HepG2 (cell line): ENCODE measurements at places on chromosomes 1 and 21. TPM values are rescaled to one million over a fixed set of nuclear protein-coding genes. Genes with fewer than 3 reads are reported as not detected.
A peak's percentile ranks its signal among the peaks of the same experiment; 100 is the strongest.

DNA sequence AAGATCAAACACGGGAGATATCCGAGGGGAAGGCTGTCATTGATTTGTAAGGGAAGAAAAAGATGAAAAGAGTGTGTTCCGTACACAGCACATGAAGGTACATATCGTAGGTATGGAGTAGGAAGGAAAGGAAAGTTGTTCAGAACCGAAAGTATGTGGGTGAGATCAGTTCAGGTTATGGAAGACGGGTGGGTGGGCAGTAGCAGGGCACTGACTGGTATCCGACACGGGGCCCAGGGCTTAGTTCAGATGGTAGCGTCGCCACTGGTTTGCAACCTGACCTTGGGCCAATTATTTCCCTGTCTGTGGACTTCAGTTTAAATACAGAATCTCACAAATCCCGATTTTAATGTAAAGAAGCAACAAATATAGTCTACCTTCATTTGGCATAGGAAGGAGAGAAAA, 27.8 kb upstream of the A3GALT2 start:
- DNase-seq, result no peak

- DNase-seq, result no peak
These were observed 23.4 kb downstream of the TMCO4 start for GRCh38 chr1:19776287-19776686.

- DNase-seq, result peak; percentile 10
These were observed 1.2 kb downstream of the HP1BP3 start for GRCh38 chr1:20785907-20786252.

GRCh38 chr21:45178070-45178608, 103.8 kb downstream of the ADARB1 start:
- DNase-seq, result no peak

GRCh38 chr1:87400813-87401212, 72.1 kb downstream of the LMO4 start:
- no peak for DNase-seq

DNA sequence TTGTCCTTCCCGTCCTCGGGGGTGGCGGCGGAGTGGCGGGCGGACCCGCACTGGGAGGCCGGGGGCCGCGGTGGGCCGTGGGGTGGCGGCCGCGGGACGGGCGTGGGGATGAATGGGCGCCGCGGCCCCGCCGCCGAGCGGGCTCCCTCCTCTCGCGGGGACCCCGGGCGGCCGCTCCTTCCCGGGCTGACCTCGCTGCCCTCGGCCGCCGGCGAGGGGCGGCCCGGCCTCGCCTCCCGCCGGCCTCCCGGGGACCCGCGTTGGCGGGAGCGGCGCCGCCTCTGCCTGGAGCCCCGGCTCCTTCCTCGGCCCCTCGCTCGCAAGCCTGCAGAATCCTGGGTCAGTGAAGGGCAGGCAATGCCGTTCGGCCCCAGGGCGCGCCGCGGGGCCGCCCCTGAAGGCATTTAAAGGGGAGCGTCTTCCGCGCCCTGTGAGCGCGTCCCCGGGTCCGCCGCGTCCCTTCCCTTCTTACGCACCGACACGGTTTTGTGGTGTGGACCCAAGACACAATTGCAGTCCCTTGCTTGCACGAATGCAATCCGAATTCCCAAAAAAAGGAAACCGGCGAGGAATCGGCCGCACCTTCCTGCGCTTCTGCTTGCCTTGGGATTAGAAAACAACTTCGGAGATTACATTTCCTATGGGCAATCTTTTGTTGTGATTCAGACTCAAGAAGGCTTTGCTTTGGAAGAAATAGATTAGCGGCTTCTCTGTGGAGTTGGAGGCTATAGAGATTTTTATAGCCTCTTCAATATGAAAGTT, 776 bp downstream of the ITSN1 start:
- DNase-seq, result no peak

GRCh38 chr1:11528611-11529261, 49.8 kb downstream of the DISP3 start:
- no peak for DNase-seq

- no peak for DNase-seq
These were observed 245.3 kb upstream of the RUNX1 start for GRCh38 chr21:35294231-35294898.

GRCh38 chr1:223142795-223143536, at the start of gene TLR5:
TLR5 (minus strand) TSS chr1:223143248; CDS start chr1:223113031, 30,217 bp downstream.
- no peak for DNase-seq

DNA sequence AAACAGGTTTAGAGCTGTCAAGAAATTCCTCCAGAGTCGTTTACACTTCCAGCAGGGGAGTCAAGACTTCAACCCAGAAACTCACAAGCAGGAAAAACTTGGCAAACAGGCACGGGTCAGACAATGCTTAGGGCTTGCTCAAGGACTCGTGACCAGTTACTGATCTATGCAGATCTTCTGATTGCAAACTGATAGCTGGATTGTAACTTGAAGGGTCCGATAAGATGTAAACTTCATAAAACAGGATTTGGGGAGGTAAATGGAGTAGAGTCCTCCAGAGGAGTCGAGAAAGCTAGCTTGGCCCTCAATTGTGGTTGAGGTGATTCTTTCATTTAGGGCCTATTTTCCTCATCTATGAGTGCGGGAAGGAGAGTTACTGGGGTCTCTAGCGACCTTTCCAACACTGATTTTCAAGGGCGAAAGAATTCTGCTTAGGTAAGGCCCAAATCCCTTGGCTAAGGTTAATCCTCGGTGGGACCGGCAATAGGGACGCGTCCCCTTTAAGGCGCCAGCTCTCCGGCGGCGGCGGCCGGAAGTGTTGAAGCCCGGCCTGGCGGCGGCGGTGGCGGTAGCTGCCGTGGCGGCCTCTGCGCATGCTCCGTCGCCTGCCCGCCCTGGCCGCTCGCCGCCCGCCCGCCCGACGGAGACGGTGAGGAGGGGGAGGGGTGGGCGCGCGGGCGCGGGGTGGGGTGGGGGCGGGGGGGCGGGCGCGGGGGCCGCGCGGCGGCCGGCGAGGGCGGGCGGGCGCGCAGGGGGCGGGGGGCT, at the start of gene GMEB1:
Gene GMEB1 (plus strand): TSS at position 594 of the 765 bp plus-strand sequence. CDS start 14,829 bp downstream, outside the sequence.
- peak; percentile 73 for DNase-seq

The PHLDA3 gene
- 29.1 and 33.6 TPM in 2 replicates for total RNA-seq

- no peak for DNase-seq
These were observed 717.2 kb downstream of the NCAM2 start for GRCh38 chr21:21715266-21715969.

- no peak for DNase-seq
These were observed 5.4 kb downstream of the RUSC1 start for GRCh38 chr1:155326020-155326526.

DNA sequence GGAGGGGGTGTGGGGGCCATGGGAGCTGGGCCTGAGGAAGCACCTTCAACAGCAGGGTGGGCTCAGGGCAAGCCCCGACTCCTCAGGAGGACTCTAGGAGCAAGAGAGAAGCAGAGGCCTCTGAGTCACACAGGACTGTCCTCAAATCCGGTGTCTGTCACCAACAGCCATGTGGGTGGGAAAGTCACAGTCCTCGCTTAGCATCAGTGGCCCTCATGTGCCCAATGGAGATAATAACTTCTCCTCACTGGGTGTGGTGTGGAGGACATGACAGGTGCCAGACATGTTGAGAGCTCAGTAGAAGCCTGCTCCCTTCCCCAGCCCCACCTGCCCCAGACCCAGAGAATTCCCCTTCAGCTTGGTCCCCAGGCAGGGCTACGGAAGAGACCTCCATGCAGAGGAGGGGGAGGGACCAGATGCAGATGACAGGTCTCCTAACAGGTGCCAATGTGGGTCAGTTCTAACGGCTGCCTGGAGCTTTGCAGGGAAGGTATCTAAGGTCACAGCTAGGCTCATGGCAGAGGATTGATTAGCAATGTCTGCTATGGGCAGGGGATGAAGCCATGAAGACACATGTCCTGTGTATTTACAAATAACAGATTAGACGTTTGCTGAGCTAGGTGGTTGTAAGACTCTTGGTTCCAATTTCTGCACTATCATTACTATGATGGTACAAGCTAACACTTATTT, 30.2 kb downstream of the TTC39A start:
- no peak for DNase-seq

The LACTBL1 gene
- total RNA-seq, result 0.90 and 1.3 TPM in 2 replicates

DNA sequence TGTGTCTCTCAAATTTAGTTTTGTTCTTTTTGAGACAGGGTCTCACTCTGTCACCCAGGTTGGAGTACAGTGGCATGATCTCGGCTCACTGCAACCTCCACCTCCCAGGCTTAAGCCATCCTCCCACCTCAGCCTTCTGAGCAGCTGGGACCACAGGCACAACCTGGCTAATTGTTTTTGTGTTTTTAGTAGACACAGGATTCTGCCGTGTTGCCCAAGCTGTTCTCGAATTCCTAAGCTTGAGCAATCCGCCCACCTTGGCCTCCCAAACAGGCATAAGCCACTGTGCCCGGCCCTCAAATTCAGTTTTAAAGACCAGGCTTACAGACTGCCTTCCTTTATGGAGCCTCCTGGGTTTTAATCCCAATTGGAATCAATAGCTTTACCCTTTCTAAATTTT, 83.7 kb upstream of the SELENON start:
- no peak for DNase-seq

GRCh38 chr1:46152016-46152415, 19.6 kb upstream of the PIK3R3 start:
- no peak for DNase-seq

GRCh38 chr1:57492586-57493226, 68.8 kb upstream of the DAB1 start:
- DNase-seq, result no peak

DNA sequence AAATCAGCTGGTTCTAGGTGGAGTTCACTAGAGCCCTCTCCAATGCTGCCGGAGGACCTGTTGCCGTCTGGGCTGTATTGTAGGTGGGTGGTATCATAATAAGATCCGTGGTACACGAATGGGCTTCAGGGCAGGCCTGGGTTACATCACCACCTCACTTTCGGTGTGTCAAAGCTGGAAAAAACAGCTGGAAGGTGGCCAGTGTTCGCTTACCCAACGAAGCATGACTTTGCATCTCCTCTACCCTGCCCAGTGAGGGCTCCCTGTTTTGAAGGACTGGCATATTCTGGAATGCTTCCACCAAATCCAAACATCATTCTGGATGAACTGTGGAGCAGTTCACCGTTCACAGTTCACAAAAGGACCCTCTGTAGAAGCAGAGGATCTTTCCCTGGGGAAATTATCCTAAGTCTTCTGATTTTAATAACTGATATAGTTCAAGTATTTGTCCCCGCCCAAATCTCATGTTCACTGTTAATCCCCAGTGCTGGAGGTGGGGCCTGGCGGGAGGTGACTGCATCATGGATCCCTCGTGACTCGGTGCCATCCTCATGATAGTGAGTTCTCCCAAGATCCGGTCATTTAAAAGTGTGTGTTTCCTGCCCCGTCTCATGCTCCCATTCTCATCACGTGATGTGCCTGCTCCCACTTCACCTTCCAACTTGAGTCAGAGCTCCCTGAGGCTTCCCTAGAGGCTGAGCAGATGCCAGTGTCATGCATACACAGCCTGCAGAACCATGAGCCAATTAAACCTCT, 429.0 kb downstream of the KIF26B start:
- DNase-seq, result no peak

GRCh38 chr1:100736746-100737145, 17.2 kb downstream of the VCAM1 start:
- DNase-seq, result no peak

DNA sequence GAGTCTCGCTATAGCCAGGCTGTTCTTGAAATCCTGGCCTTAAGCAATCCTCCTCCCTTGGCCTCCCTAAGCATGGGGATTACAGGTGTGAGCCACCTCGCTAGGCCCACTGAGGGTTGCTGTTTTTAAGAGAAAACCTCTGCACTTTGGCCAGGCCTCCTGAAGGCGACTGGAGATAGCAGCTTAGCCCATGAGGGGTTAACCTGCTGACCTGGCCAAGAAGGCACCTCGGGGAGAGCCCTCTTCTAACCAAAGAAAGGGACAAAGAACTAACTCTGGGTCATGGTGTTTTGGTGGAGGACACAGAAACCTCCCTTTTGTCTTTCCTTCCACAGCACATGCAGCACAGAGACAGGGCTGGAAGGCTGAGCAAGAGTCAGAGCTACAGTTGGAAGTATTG, 17.7 kb upstream of the KNCN start:
- no peak for DNase-seq

GRCh38 chr1:95035536-95035935, 37.2 kb downstream of the ALG14 start:
- DNase-seq, result no peak

DNA sequence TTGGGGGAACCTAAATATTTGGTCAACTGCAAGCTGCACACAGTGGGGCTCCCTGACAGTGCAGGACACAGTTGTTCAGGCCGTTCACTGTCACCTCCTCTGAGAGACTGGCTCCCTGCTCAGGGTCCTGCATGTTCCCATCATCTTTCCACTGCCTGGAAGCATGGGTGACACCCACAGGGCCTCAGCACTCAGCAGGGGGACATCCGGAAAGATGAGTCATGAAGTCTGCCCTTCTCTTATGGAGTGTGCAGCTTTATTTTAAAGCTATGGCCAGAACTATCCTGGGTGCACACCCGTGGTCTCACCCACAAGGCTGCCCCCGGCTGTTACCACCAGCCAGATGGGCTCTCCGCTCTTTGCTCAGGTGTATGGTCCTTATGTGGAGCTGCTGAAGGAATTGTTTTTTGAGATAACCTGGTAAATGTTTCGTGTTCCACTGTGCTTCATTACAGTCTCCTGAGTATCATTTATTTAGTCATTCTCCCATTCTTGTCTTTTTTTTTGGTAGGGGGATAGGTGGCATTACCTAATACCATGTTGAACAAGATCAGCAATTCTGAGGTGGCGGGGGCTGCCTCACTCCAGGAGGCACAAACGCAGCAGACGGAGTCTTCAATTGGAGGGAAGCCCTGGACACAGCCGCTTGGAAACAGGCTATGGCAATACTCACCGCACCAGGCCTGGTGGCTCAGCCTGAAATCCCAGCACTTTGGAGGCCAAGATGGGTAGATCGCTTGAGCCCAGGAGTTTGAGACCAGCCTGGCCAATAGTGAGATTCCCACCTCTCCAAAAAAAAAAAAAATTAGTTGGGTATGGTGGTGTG, 14.3 kb downstream of the TRIM11 start:
- DNase-seq, result no peak

The TEDDM1 gene
- not detected in 2 replicates for total RNA-seq

DNA sequence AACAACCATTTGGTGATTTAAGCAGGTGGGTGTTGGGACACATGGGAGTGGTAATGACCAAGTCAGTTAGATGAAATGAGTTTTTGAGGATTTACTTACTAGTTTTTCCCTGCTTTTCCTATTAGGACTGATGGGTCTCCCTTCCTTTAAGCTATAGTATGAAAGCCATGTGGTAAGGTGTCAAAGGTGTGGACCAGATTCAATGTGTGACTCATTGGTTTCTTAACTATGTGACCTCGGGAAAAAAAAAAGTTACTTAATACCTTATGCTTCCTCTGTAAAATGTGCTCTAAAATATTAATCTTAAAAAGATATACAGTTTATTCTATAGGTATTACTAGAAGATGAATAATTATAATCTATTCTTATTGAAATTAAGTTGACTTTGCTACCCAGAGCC, 93.7 kb downstream of the DUSP10 start:
- no peak for DNase-seq

The FCRL4 gene
- total RNA-seq, result not detected in 2 replicates

- no peak for DNase-seq
These were observed 32.1 kb upstream of the CHRM3 start for GRCh38 chr1:239354231-239354630.

GRCh38 chr1:219741011-219741970, 128.4 kb upstream of the ZC3H11B start:
- DNase-seq, result no peak

The HES5 gene
- not detected in 2 replicates for total RNA-seq

The SYTL1 gene
- total RNA-seq, result 9.1 and 17.8 TPM in 2 replicates
